ENCODE measurements at places on chromosomes 12 and 14.

DNA sequence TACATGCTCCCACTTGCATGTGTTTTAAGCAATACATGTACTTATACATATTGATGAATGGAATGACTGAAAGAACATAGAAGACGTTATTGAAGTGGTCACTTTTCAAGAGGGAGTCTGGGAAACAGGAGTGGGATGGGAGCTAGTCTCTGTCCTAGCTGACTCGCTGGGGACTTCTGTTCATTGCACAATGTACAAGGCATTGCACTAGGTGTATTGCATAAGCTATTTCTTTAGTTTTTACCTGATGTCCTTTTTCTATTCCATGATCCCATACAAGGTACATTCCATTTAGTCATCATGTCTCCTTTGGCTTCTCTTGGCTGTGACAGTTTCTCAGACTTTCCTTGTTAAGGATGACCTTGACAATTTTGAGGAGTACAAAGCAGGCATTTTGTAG is 4.0 kb upstream of the MYO1H start:
- no peak overlapping the region for H3K27ac ChIP-seq
- no peaks in the 10 kb centered on the region for H3K4me1 ChIP-seq
- H3K4me3 ChIP-seq = no peak overlapping the region
- no peak for DNase-seq
- H3K36me3 ChIP-seq = no peaks in the 10 kb centered on the region

DNA sequence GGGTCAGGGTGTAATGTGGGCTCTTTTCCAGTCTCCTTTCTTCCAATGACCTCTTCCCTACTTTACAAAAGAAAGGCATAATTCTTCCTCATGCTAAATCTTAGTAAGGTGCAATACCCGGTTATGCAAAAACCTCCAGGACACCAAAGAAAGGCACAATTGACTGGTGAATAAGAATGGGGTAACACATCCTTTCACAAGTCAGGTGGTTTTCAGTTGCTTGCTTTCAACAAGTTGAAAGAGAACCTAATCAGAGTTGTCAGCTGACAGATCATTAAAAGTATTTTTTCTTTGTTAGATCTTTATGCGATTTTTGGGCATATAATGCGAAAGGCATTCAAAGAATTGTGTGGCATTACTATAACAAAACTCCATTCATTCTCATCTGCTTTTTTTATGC is 1.3 kb upstream of the AEBP2 start:
- no peak overlapping the region for H3K4me3 ChIP-seq
- H3K27me3 ChIP-seq = no peaks in the 10 kb centered on the region

DNA sequence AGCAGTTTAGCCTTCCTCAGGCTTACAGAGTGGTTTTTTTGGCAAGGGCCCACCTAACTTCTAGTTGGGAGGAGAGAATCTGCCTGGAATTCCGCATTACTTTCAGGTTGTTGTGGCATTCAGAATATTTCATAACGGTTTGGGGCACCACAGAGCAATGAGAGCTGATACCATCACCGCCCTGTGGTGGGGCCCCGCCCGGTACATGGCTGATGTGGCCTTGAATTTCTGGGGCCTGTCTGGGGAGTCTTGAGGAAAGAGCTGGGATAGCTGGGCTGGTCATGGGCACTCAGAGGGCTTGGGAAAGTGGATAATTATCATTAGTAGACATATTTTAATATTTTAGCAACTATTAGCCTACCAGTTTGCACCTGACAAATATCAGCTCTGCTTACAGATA is 4.2 kb downstream of the TESPA1 start:
- peaks cover 84% of the 10 kb centered on the region for H3K36me3 ChIP-seq
- H3K27ac ChIP-seq = peak overlapping the region; percentile 87
- peak; percentile 45 for DNase-seq
- peak overlapping the region; percentile 93 for H3K4me3 ChIP-seq
- H3K4me1 ChIP-seq = peaks cover 81% of the 10 kb centered on the region

DNA sequence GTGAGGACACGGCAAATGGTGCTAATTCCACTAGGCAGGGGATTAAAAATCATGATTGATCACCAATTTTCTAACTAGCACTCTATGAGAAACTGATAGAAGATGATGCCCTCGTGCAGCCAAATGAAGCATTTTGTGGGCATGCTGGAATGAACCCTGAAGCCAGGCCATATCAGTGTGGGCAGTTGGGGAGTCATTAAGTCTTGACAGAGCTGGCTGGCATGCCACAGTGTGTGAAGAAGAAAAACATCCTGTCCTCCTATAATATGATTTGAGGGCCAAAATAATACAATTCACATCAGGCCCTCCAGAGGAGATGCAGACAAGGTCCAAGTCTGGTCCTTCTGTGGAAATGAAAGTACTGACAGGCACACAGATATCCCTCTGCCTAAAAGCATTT is 107.1 kb downstream of the TMTC1 start:
- H3K4me3 ChIP-seq = no peak overlapping the region
- DNase-seq = no peak
- H3K27ac ChIP-seq = no peak overlapping the region
- H3K4me1 ChIP-seq = no peaks in the 10 kb centered on the region

DNA sequence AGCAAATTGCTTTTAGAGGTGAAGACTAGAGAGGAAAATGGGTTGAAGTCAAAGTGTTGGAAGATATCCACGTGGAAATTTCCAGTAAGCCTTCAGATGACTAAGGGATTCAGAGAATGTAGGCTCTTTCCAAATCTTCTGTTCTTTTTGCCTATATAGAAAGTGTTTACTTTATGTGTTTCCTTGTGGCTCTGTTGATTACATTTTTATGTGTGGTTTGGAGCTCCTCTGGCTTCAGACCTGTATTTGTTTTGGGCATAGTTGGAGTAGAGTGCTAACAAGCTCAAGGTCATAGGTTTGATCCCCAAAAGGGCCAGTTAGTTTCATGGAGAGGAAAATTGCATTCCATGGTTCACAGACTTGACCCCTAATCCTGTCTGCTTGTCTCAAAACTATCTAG is 91.9 kb downstream of the IGF1 start:
- H3K4me3 ChIP-seq = no peak overlapping the region
- no peaks in the 10 kb centered on the region for H3K36me3 ChIP-seq
- peaks cover 34% of the 10 kb centered on the region for H3K27me3 ChIP-seq
- no peaks in the 10 kb centered on the region for H3K4me1 ChIP-seq
- no peak overlapping the region for H3K27ac ChIP-seq

DNA sequence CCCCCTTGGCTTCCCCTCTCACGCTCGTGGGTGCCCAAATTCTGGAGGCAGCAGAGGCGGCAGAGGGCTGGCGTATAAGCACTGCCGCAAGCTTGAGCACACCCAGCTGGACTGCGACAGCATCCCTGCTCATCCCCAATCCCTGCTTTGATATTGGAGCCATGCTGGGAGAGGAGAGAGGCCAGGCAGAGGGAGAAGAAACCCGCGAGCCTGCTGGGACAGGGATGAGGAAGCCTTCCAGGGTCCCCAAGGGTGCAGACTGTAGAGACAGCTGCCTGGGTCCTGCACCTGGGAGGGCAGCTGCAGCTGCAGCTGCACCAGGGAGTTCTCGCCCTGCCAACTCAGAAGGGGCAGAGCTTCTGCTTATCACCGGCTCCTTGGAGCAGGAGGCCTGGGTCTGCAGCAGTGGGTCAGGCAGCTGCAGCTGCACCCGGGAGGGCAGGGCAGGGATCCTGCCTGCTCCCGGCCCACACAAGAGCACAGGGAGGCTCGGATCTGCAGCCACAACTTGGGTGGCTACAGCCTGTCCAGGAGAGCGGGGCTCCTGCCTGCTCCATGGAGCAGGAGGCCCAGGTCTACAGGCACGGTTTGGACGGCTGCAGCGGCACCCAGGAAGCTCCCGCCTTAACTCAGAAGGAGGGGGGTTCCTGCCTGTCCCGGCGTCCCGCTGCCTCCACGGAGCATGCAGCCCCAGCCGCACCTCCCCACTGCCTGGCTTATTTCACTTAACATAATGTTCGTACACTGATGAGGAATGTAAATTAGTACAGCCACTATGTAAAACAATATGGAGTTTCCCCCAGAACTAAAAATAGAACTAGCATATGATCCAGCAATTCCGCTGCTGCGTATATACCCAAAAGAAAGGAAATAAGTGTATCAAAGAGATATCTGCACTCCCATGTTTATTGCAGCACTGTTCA is 60.4 kb upstream of the SGPP1 start:
- H3K4me3 ChIP-seq = no peak overlapping the region
- H3K4me1 ChIP-seq = no peaks in the 10 kb centered on the region
- H3K36me3 ChIP-seq = no peaks in the 10 kb centered on the region
- DNase-seq = no peak

All from activated CD4-positive, alpha-beta T cell treated with anti-CD3 and anti-CD28 coated beads, Interleukin-2, amount 10 ng/mL, durations not matched to agents 7 days and 5 days (primary cell).